ENCODE measurements at places on chromosomes 2 and 18.

DNA sequence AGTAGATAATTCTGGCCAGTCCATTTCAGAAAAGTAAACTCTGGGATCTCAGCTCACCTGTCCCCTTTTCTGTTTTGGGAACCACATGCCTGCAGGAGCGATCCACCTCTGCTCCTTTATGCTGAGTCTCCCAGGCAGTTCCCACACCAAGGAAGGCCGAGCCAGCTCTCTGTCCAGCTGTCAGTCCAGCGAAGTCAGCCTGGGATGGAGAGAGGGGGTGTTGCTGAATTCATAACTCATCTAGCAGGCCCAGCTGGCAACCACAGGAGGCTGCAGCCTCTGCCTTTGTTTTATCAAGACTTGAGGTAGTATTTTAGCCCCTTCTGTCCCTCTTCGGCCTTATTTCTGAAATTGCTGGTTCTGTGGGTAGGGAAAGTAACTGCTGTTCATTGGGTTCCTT lies 209.9 kb downstream of the ARL4C start:
- no peak for DNase-seq

DNA sequence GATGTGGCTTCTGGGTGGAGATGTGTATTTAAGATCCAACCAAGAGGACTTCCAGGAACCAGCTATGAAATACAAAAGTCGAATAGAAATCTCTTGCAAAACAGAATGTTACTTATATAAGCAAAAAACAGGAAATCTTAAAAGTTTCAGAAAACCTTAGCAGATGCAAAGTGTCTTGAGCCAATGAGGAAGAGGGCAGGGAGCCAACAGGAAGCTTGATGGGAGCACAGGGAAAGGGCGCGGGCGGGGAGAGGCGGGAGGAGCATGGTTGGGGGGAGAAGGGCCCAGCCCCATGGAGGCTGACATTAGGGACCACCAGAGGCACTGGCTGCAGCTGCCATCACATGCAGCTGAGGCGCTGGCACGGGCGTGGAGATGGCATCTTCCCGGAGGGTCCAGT lies 203.3 kb downstream of the SNTG2 start:
- DNase-seq: peak; percentile 66

GRCh38 chr2:165017966-165018596 lies 62.8 kb upstream of the SLC38A11 start:
- no peak for DNase-seq

DNA sequence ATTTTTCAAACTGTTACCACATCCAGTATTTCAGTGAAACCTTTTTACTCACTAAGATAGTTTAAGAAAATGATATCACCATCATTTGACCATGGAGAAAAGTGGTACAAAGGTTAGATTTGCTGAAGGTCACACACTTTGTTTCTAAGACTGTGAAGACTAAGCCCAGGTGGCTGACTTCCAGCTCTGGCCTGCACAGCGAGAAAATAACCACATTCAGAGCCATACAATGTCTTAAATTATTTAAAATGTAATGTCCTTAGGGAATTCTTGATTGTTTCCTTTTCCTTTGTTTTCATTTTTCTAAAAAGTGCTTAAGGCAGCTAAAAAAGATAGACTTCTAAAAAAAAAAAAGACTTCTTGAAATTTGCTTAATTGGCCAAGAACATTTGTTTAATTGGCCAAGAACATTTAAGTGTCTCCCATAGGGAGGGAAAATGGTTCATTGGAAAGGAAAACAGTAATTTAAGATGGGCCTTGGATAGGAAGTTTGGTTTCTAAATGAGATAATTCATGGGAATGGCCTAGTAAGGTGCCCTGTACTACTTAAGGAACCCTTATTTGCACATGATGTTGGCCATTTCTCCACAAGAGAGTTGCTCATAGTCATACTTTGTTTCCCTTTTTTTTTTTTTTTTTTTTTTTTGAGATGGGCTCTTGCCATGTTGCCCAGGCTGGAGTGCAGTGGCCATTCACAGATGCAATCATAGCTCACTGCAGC lies 45.2 kb downstream of the CYP1B1 start:
- DNase-seq: no peak

All from left hindlimb (tissue), 1 donor.